ENCODE measurements at places on chromosomes 13 and 19. TPM values are rescaled to one million over a fixed set of nuclear protein-coding genes. Genes with fewer than 3 reads are reported as not detected.

- no peak for DNase-seq
Observed at GRCh38 chr13:24119626-24120508, 40.7 kb upstream of the SPATA13 start.

GRCh38 chr19:5179256-5179655 is 161.4 kb downstream of the PTPRS start:
- no peak for DNase-seq

DNA sequence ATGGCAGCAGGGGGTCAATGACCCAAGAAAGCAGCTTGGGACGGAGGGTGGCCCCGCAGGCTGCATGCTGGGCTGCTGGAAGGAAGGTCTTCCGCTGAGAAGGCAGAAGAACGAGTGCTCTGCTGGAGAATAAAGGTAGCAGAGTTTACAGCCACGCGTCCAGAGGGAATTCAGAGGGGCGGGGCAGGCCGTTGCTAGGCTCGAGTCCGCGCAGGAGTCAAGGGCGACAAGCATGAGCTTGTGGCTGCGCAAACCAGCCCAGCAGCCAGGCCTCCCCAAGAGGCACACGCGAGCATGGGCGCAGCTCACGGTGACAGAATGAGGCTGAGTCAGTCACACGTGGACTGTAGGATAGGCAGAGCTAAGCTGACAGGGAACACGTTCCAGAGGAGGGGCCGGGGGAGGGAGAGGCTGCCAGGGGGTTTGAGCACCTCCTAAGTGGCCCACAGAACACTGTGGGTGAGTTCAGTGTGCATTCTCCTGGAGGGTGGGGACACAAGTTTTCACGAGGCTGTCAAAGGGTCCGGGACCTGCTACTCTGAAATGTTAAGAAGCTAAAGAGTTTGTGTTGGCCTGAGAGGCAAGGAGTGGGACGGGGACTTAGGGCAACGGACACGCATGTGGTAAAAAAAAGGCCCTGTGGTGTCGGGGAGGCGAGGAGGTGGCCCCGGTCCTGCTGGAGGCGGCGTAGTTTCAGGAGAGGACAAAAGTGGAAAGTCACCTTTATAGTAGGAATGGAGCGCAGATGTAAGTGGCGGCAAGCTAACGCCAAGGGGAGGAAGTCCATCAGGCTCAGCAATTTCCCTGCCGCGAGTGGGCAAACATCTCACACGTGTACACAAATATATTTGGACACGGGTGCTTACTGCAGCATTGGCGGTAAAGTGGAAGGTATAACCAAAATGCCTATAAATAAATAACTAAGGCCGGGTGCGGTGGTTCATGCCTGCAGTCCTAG is 17.7 kb downstream of the RFX2 start:
- peak; percentile 94 for DNase-seq

GRCh38 chr13:102642475-102642874 is 45.7 kb downstream of the TPP2 start:
- no peak for DNase-seq

DNA sequence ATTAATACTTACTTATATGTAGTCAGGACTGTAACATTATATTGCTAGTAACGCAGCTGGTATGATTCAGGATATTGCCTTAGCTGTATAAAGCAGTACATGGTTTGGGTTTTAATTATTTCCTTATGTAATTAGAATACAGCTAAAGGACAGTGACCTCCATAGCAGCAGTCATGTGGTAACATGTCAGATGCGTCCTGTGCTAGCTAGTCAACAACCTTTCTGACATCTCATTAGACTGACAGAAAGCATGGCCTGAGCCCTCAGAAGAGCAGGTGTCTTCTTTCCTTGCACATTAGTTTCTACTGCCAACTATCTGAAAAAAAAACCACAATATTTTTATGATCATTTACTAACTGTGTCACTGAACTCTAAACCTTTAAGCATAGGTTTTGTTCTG is 122.2 kb downstream of the MAB21L1 start:
- DNase-seq: no peak

GRCh38 chr19:8655340-8655709 is 24.9 kb downstream of the NFILZ start:
- DNase-seq: no peak

- no peak for DNase-seq
Observed at GRCh38 chr19:29858000-29858596, 46.3 kb downstream of the CCNE1 start.

- DNase-seq: no peak
Observed at GRCh38 chr13:29936051-29936813, 85.8 kb upstream of the UBL3 start.

GRCh38 chr13:26517936-26518335 is 39.5 kb upstream of the WASF3 start:
- no peak for DNase-seq

DNA sequence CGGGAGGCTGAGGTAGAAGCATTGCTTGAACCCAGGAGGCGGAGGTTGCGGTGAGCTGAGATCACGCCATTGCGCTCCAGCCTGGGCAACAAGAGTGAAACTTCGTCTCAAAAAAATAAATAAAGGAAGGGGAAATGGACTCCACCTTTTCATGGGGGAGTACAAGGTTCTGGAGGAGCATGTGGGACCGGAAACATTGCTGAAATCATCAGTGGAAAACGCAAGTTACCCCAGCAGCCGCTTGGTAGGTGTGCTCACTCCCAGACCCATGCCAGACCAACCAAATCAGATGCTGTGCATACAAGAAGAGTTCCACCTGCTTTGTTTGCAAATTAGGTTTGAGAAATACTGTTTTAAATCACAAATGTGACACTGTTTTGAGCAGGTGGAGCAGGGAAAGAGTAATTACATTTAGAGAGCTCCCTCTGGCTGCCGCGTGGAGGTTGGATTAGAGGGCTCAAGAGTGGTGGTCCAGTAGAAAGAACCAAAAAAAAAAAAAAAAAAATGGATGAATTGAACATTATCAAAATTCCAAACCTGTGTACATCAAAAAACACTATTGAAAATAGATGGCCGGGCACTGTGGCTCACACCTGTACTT is 4.9 kb downstream of the ERICH4 start:
- no peak for DNase-seq

The BCAM gene
- 28.4 TPM for polyA plus RNA-seq

The CPB2 gene
- polyA plus RNA-seq: 0.06 TPM

GRCh38 chr13:58476206-58476918 is 844.8 kb downstream of the PCDH17 start:
- no peak for DNase-seq

DNA sequence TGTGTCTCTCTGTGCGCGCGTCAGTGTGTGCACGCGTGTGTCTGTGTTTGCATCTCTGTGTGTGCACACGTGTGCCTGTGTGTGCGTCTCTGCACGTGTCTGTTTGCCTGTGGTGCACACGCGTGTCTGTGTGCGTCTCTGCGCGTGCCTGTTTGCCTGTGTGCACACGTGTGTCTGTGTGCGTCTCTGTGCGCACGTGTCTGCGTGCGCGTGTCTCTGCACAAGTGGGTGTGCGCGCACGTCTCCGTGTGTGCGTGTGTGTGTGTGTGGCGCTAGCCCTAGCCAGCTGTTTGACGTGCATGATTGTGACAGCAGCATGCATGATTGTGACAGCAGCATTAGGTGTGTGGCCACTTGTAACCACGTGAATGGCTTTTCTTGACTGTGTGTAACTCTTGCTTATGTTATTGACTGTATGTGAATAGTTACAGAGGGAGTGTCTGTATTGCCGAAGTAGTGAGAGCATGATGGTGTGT is 31.1 kb downstream of the ZNF146 start:
- DNase-seq: no peak

The SIGLEC9 gene
- not detected for polyA plus RNA-seq

The LILRA5 gene
- not detected for polyA plus RNA-seq

DNA sequence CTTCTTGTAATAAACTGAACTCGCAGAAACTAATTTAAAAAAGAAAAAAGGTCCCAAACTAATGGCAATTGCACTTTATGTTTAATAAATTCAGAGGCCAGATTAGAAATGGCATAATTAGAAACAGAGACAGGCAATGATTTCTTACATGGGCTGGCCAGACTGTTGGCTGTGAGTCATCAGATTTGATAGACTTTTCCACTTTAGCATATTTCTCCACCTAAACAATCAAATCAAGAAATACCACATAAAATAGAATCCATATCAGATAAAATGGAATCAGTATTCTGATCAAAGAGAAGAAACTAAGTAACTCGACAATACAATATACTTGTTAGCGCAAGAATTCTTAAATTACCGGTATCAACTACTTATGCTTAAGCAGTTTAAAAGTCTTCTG is 29.0 kb downstream of the EXOSC8 start:
- no peak for DNase-seq

- DNase-seq: no peak
Observed at GRCh38 chr13:29830000-29830399, 20.4 kb downstream of the UBL3 start.

DNA sequence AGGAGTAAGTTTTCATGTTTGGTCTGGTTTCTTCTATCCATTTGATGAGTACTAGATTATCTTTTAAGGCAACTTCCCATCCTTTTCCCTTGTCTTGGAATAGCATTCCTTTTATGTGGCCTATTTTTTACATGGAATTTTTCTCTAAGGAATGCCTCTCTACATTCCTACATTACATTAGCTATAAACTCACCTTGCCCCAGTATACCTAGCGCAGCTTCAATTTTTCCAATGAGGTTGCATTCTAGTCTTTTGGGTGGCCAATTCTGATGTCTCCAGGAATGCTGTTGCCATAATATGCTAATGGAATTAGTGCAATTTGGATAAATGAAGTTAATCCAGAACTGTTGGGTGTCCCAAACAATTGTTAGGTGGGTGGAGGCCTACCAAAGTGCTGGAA is 33.8 kb downstream of the KBTBD6 start:
- DNase-seq: no peak

DNA sequence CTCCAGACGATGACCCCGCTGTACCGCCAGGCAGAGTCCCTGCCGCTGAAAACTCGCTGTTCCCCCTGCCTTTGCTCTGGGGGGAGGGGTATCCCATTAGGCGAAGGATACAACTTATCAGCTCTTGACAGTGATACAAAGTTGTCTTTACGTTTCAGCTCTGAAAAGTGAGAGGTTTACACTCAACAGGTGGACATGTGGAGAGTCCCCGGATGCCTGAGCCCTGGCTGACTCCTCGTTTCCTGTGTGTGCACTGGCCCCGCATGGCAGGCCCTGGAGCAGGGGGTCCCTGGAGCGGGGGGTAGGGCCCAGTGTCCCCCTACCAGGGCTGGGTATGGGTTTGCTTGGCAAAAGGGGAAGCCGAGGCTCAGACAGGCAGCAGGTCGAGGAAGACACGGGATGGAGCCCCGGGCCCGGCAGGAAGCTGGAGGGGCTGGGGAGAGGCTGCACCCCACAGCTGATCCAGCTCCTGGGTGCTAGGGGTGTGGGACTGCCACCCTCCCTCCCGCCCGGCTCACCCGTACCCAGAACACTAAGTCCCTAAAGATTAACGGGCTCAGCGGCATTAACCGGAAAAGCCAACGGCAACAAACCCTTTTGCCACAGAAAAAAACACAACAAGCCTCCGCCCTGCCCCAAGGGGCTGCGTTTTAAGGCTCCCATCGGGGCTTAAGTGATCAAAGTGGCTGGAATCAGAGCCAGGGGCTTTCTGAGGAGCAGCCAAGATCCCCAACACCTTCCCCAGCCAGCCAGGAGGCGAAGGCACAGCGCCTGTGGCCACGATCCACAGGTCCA is 5.6 kb downstream of the TCF3 start:
- no peak for DNase-seq

DNA sequence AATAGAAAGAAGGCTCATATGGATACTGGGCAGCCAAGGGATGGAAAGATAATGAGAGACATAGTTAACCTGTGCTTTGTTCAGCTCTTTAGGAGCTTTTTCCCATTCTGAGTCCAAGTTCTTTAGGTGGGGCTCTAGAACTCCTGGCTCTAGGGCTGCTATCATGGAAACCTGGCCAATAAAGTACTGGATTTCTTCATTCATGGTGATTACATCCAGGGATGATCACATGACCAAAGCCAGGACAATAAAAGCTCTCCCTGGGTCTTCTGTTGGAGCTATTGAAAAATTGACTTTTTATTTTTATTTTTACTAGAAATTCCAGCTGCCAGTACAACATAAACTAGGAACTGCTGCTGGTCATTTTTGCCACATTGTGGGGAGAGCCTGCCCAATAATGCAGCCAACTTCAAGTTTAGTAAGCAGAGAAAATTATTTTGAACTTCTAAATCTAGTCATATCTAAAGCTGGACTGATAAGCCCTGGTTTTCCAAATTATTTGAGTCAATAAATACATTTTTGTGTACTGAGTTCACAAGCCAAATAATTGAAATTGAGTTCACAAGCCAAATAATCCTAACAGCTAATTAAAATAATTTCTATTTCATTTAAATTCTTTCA is 224.9 kb upstream of the STARD13 start:
- no peak for DNase-seq

DNA sequence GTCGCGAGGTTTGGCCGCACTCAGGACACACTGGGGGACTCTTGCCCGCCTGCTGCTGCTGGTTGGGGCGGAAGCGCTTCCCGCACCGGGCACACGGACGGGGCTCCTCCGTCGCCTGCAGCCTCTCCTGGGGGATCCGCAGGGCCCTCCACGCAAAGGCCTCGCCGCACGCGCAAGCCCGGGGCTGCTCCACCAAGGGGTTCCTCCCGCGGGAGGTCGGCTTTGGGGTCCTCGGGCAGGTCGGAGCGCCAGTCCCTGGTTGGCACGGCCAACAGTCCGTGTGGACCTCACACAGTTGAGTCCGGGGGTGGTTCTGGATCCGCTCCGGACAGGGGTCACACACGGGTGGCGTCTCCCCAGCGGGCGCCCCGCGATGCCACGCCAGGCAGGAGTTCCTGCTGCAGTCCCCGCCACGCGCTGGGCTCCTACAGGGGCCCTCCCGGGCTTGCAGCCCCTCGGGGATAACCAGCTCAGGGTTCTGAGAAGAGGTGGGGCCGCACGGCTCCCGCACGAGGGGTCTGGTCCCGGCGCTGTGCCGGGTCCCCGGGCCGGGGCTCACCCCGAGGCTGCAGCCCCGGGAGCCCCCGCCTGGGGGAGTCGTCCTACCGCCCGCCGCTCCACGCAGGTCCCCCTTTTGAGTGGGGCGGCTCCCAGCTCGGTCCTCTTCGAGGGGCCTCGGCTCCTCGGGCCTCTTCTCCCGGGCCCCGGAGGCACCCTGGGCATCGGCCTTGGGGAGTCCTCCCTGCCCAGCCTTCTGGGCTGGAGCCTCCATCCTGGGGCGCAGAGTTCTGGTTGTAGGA is 6.2 kb upstream of the ZNF497 start:
- DNase-seq: no peak

The RNF225 gene
- not detected for polyA plus RNA-seq

The FCHO1 gene
- 0.14 TPM for polyA plus RNA-seq

- DNase-seq: no peak
Observed at GRCh38 chr19:18399008-18399407, 1.6 kb upstream of the LRRC25 start.

All from keratinocyte (primary cell).